Lung microvascular endothelial cell (primary cell): ENCODE measurements at places on chromosomes 11 and 22. TPM values are rescaled to one million over a fixed set of nuclear protein-coding genes. Genes with fewer than 3 reads are reported as not detected.

GRCh38 chr11:93849751-93850593, 446 bp downstream of the VSTM5 start:
- DNase-seq, result no peak

GRCh38 chr11:34977089-34977912, 60.9 kb downstream of the PDHX start:
- DNase-seq, result peak; percentile 42

DNA sequence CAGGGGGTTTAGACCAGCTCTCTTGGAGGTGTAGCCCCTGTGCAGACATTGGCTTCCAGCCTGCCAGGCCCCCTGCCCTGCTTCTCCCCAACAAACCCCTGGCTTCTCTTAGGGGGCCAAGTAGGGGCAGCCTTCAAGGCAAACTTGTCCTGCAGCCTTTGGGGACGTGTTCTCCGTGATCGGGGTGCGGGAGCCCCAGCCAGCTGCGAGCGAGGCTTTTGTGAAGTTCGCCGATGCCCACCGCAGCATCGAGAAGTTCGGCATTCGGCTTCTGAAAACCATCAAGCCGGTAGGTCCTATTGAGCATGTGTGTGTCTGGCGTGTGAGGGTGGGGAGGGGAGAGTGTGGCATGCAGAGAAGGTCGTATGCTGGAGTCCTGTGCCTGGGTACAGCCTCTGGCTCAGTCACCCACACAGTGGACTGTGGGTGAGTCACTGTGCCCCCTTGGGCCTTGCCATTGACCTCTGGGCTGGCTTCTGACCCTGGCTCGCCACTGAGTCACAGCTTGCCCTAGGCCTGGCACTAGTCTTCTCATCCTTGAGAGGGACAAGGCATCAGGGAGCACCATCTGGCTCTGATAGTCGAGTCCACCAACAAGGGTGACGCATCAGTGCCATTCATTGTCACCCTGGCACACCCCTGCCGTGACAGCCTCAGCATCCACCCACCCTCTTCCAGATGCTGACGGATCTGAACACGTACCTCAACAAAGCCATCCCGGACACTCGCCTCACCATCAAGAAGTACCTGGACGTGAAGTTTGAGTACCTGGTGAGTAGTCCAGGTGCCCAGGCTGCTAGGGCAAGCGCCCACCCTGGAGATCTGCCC, 11.4 kb downstream of the SLC16A8 start:
- DNase-seq, result no peak

Gene DRD4
- not detected in 2 replicates for total RNA-seq

Gene MPZL3
- 1.4 and 5.2 TPM in 2 replicates for total RNA-seq

Gene MTFP1
- total RNA-seq, result 17.7 and 24.0 TPM in 2 replicates

Gene MS4A6E
- total RNA-seq, result not detected in 2 replicates

Gene ZP1
- total RNA-seq, result not detected in 2 replicates

GRCh38 chr22:37639070-37639760, at the start of gene SH3BP1:
TSS of gene SH3BP1 (plus strand) at chr22:37639669. CDS start at chr22:37639788, 119 bp downstream.
- DNase-seq, result no peak

Gene FOLH1
- under 0.01 TPM in 1 of 2 replicates, not detected in the other for total RNA-seq
